Tibial nerve (tissue), 4 donors: ENCODE measurements at places on chromosomes 6 and 20.

GRCh38 chr6:149140910-149141290 is 176.6 kb upstream of the TAB2 start:
- DNase-seq: no peak

GRCh38 chr6:17281100-17281496 is at the start of gene RBM24:
Gene RBM24 (plus strand): TSS chr6:17281361. CDS start chr6:17281582, 221 bp downstream.
- peak; percentile 37 for DNase-seq

GRCh38 chr6:156658186-156658965 is 118.8 kb upstream of the ARID1B start:
- DNase-seq: no peak

GRCh38 chr20:14853079-14853478 is 515.7 kb upstream of the FLRT3 start:
- DNase-seq: no peak

DNA sequence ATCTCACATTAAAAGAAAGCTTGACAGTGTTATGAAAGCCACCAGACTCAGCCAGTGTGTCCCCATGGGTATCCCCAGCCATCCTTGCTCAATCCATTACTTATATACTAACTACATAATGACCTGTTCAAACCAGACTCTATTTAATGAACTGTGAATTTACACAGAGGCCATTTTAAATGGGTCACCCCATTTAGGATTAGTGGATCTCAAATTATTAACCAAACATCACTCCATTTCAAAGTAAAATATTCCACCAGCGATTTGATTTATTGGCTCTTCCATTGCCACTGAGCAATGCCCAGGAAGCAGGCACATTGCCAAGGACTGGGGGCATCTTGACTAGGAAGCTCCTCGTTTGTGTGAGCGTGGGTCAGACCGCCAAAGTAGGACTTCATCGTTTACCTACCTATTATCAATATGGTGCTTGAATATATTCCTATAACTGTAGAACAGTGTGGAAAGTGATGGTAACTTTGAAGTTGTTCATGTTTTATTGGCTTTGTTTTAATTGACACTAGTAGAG is 15.5 kb upstream of the NPEPL1 start:
- DNase-seq: no peak

- no peak for DNase-seq
Measured at GRCh38 chr6:37137201-37138090, 32.5 kb upstream of the PIM1 start.

GRCh38 chr20:8777911-8778310 is 291.0 kb upstream of the PLCB4 start:
- no peak for DNase-seq

DNA sequence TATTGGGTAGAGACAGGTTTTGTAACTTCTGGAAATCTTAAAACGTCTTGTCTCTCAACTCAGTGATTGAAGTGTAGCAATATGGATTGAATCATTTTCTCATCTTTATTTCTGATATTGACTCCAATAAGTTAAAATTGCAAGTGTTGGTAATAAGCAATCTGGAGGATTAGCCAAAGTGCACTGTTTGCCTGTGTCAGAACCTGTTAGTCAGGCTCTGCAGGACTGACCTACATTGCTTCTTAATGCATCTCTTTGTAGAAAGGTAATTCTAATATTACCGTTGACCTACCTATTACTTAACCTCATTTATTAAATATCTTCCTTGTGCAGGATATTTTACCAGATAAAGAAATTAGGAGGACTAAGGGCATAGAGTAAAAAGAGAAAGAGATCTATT is 484.0 kb upstream of the CITED2 start:
- no peak for DNase-seq

DNA sequence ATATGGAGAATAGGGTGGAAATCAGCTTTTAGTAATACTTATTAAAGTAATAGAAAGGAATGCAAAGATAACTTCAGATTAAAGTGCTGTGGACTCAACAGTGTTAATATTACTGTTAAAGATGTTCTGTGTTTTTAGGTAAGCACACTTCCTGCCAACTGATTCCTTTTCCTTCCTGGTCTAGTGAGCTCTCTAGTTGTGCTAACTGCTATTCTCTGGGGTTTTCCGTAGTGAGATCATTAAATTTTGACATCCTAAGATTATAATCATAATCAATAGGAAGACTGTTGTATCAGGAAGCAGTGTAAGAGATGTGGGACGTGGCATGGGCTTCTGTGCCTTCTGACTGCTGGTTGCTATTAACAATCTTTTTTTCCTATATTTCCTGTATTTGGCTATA is 1.2 kb upstream of the TMEM217 start:
- no peak for DNase-seq

DNA sequence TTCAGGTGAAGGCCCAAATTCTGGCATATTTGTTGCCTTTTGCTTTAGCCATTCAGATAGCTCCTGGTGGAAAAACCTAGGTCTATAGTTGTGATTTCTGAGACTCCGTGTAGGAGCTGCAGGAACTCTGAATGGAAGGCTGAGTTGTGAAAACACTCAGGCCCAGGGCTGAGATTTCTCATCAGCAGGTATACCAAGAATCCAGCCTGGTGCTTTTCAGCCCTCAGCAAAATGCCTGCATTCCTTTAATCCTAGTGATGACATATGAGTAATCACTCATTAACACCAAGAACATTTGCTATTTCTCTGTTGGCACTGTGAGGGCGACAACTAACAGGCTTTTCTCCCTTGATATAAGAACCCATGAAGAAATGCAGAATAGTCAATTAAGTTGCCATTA is 546.1 kb upstream of the MAN1A1 start:
- DNase-seq: no peak

GRCh38 chr6:107660839-107661238 is 163.3 kb downstream of the SCML4 start:
- no peak for DNase-seq

- DNase-seq: no peak
Measured at GRCh38 chr6:154071236-154071635, 32.2 kb downstream of the OPRM1 start.

DNA sequence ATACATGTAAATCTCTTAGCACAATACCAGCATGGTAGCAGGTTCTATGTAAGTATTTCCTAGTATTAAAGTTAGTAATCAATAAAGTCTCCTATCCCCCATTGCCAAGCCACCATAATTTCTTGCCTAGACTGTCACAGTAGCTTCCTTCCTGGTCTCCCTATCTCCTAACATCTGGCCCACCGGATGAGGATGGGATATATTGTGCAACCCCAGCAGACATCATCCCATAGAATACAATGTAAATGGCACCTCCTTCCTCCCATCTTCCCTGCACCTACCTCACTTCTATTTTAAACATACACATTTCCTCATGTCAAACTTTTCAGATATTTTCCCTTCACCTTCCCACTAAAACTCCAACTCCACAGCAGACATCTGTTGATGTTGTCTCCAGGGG is 3.5 kb upstream of the BTN3A1 start:
- no peak for DNase-seq

DNA sequence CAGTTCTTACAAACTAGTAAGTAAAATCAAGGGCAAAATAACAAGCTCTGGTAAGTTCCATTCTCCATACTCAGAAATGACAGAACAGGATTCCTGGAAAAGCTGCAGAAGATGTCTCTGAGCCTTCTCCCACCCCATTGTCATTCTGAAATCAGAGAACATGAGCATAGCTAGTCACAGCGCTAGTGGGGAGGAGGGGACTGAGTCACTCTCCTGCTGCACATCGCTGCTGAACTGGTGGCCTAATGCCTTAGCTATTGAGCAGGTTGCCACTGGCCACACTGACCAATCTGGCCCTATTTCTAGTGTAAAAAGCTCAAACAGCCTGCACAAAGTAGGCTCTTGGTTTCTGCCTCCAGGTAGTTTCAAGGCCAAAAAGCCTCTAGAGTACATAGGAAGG is 26.1 kb upstream of the RIPPLY2 start:
- no peak for DNase-seq

- DNase-seq: no peak
Measured at GRCh38 chr20:40765814-40766480, 76.9 kb upstream of the MAFB start.
